Ovary (tissue), 10 donors: ENCODE measurements at places on chromosomes 11 and 22. TPM values are rescaled to one million over a fixed set of nuclear protein-coding genes. Genes with fewer than 3 reads are reported as not detected.
A peak's percentile ranks its signal among the peaks of the same experiment; 100 is the strongest.

GRCh38 chr11:97794876-97795275, 1225.9 kb upstream of the CNTN5 start:
- no peak for DNase-seq

SCN2B gene
- 0.90 TPM for total RNA-seq

DNA sequence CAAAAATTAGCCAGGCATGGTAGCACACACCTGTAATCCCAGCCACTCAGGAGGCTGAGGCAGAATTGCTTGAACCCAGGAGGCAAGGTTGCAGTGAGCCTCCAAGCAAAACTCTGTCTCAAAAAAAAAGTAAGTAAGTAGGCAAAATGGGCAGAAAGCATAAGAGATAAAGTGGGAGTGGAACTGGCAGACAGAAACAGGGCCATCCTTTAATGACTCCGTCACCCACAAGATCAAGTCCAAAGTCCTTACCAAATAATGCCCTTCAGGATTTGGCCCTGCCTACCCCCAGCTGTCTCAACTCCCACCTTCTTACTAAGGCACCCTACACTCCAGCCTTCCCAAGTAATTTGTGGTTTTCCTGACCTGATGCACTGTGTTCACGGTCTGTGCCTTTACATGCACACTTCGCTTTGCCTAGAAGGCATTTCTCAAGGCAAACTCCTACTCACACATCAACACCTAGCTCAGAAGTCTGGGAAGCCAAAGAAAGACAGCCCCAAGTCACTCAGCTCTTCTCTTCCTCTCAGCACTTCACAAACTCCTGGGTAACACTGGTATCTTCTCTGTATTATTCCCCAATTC, 6.1 kb downstream of the MAPK1 start:
- DNase-seq = no peak

DNA sequence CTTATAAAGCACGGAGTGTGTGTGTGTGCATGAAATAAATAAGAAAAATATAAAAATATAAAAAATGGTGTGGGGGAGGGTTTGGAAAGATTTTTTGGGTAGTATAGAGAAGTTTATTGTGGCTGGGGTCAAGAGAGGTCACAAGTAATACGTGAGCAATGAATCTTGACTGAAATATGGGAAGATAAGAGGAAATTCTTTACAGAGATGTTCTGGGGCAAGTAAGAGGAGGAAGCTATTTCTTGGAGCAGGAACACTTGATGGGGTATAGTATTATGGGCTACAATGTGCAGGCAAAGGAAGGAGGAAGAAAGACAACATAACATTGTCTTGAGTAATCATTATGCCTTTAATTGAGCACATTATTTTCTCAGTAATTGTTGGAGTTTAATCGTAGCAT, 2.1 kb downstream of the HBD start:
- DNase-seq = no peak

GRCh38 chr11:27622541-27623300, 77.5 kb downstream of the BDNF start:
- no peak for DNase-seq

DNA sequence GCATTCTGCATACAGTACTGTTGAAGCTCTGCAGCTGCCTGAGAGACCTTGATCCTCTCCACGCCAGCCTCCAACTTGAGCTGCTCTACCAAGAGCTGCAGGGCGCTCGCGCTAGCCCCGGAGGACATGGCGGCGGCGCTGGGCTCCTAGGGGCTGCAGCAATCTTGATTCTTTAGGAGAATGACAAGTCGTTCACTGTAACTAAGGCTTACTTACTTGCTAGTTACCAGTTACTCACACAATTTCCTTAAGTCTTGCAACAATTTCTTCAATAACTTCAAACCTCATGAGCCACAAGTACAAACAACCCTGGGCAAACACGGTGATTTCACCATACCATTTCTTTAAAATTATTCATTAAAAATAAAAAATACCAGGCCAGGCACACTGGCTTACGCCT, 21.9 kb downstream of the SBF2 start:
- no peak for DNase-seq

- no peak for DNase-seq
Observed at GRCh38 chr11:57764972-57765371, 3.4 kb downstream of the CTNND1 start.

OR4X1 gene
- total RNA-seq = not detected

- peak; percentile 69 for DNase-seq
Observed at GRCh38 chr11:85663753-85664614, 945 bp downstream of the CREBZF start.

PRG3 gene
- total RNA-seq = not detected

GRCh38 chr11:68840661-68841653, 759 bp downstream of the CPT1A start:
- peak; percentile 70 for DNase-seq

GRCh38 chr11:16016468-16016829, 339.9 kb downstream of the SOX6 start:
- no peak for DNase-seq

MYO18B gene
- 0.02 TPM for total RNA-seq

DDIAS gene
- total RNA-seq = not detected

DNA sequence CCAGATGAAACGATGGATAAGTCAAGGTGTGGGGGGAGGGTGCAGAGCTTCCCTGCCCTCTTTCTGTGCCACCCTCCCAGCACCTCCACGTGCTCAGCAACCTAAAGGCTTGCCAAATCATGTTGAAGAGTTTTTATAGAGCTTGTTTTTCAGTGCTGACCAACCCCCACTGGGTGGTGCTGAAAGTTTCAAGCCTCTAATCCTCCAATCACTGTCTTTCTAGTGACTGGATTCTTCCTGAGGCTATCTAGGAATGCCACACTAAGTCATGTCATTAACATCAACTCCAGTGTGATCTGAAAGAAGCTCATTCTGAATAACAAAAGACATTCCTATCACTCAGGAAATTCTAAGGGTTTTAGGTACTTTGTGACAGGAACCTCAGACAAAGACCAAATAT, 382.6 kb downstream of the DYNC2H1 start:
- DNase-seq = no peak

CASP4 gene
- 49.1 TPM for total RNA-seq

- DNase-seq = no peak
Observed at GRCh38 chr11:17395978-17396377, 7.5 kb upstream of the KCNJ11 start.

SAA4 gene
- total RNA-seq = not detected

- no peak for DNase-seq
Observed at GRCh38 chr11:72758304-72758689, 6.1 kb upstream of the ARAP1 start.

GRCh38 chr11:67593565-67593905, 9.9 kb downstream of the GSTP1 start:
- no peak for DNase-seq

DNA sequence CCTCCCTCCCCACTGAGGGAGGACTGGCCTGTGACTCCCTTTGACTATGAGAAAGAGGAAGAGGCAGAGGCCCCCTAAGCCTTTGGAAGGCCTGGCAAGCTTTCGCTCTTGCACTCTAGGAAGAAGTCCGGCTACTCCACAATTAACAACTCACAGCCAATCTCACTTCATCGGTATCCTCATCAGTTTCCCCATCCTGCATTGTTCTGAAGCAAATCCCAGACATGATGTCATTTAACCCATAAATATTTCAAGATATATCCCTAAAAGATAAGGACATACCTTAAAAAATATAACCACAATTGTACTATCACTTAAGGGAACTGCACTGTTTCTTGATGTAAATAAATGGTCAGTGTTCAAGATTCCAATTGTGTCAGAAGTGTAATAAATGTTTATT, 63.1 kb downstream of the CWC15 start:
- no peak for DNase-seq

DNA sequence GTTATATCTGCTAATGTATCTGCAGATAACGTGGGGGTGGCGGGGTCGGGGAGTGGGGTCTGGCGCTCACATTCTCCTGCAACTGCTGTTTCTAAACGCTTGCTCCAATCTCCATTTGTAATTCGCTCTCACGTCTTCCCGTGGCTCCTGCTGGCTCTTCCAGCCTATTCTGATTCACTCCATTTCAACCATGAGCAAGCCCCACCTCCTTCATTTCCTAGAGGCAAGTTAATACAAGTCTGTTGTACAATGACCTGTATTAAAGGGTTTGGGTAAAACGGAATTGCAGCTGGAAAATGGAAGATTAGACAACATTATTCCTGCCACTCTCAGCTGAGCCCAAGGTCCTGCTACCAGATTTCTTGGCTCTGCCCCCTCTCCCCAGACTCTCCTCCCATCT, 132.3 kb downstream of the CSNK2A3 start:
- no peak for DNase-seq

- DNase-seq = no peak
Observed at GRCh38 chr11:79383874-79384273, 57.0 kb downstream of the TENM4 start.

GRCh38 chr22:23212061-23213021, 32.0 kb downstream of the BCR start:
- no peak for DNase-seq

DNA sequence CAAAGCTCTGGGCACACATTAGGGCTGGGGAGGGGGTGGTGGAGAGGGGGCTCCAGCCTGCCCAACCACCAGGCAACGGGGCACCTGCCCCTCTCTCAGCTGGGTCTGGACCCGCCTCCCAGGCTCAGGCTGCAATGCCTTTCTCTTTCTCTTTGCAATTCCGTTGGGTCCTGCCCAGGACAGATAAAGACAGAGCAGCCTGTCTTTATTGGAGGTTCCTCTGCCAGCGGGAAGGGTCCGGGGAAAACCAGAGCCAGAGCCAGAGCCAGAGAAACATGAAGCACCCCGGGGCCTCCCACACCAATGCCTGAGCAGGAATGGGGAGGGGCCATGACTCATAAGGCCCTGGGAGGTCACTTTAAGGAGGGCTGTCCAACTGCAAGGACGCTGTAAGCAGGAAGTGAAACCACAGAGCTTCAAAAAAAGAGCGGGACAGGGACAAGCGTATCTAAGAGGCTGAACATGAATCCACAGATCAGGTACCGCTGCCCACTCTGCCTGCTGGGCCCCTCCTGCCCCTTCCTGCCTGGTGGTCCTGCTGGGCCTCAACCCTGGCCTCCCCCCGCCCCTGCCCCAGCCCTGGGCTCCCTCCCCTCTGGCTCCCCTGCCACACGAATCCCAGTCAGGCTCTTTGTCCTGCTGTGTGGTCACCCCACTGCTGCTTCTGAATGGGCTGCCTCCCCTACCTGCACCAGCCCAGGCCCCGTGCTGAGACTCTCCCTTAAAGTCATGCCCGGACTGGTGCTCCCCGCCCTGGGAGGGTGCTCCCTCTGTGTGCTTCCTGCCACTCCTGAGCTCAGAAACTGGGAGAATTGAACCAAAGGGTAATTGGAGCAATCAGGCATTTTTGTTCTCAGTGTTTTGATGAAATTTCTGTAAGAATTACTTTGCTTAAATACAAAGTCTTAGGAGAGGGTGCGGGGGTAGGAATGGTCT, at the start of gene APOBEC3B:
Gene APOBEC3B (plus strand): TSS at position 356 of the 936 bp plus-strand sequence. CDS start 107 bp downstream, at position 463.
- peak; percentile 74 for DNase-seq

DNA sequence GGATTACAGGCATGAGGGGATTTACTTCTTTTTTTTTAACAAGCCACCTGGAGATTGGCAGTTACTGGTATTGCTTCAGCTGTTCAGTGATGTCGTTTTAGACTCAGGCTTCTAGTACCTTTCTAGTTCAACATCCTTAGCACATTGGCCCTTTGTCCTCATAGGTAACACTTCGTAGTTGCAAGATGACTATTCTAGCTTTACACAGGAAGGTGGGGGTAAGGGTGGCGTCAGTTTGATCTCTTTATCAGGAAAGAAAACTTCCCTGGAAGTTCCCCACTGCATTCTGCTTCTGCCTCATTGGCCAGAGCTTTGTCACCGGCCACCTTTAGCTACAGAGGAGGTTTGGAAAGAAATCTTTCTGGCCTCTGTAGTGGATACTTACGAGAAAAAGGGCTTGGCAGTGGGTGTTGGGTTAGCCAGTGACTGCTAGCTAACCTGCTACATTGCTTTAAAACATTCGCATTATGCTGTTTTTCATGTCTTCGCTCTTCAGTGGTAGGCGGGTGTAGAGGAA, 40.7 kb downstream of the SFI1 start:
- no peak for DNase-seq

GRCh38 chr11:65071907-65072630, 11.8 kb downstream of the CDCA5 start:
- DNase-seq = no peak

- DNase-seq = no peak
Observed at GRCh38 chr11:131463649-131464425, 93.4 kb downstream of the NTM start.
